ENCODE measurements at places on chromosomes 7 and 10.

DNA sequence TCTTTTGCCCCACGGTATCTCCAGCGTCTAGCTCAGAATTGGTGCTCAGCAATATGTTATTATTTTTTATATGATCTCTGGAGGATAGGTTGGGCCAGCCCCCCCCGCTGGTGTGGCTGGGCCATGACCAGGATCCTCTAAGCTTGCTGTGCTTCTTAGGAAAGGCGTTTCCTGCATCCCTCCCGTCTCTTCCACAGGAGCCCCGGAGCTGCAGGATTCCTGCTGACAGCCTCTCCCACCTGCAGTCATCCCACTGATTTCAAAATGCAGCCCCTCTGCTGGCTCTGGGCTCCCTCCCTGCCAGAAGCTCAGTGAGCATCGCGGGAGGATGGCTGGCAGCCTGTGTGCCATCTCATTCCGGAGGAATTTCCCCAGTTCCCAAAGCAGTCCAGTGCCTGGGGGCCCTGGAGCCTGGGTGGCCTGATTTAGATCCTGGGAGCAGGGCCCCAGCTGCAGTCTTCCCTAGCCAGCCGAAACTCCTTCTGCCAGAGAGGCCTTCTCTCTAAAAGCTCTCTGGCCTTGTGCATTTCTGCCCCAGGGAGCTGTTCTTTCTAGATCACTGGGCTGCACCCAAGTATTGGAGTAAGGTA is 21.8 kb upstream of the GOLGA7B start:
- DNase-seq = no peak

GRCh38 chr10:1475098-1475591 is 262.2 kb downstream of the ADARB2 start:
- DNase-seq = no peak

GRCh38 chr7:38016567-38016966 is 96.1 kb downstream of the EPDR1 start:
- DNase-seq = no peak

DNA sequence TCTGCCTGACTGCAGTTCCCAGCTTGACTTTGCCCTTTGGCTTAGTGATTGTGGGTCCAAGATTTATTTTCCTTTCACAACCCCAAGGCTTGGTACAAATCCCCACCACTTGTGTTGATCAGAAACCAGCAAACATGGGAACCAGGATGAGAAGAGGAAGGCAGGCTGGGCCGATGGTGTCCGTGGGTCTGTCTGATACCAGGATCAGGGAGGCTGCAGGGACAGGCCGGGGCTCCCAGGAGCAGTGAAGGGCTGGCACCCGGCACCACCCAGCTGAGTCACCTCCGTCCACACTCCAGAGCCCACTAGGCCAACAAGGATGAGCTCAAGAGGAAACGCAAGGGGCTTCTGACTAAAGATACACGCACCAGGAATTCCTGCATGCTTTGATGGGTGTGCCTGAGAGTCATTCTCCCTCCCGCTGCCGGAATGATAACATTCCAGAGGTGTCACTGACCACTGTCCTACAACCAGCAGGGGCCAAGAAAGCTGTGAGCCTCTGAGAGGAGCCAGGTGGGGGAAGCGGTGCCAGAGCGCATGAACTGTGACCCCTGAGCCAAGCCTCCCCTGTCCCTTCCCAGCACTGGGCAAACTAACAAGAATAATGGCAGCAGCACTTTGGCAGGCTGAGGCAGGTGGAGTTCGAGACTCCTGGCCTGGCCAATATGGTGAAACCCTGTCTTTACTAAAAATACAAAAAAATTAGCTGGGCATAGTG is 29.2 kb upstream of the PROSER2 start:
- no peak for DNase-seq

DNA sequence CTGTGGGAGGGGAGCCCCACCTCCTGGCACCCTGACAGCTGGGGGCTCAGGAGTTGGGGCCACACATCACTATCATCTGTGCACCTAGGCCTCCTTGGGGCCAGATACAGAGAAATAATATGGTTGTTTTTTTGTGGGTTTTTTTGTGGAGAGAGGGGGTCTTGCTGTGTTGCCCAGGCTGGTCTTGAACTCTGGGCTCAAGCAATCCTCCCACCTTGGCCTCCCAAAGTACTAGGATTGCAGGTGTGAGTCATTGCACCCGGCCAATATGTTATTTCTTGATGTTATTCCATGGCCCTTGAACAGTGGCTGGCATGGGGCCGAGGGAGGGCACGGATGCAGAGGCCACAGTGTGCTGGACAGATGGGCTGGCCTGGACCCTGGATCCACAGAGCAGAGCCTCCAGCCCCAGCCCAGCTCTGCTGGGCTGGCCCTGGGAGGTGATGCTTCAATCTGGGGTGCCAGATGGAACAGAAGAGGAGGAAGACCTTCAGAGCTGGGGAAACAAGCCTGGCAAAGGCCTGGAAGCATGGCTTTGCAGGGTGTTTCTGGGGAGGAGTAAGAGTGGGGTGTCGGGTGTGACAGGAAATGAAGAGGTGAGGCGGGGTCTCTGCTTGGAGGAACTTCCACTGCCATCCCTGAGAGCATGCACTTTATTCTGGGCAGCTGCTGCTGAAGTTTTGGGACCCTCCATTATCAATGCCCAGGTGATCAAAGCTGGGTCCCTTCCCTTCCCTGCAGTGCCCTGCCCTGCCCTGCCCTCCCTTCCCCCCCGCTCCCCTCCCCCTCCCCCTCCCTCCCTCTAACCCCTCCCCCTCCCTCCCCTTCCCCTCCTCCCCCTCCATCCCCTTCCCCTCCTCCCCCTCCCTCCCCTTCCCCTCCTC is 3.7 kb upstream of the FZD9 start:
- no peak for DNase-seq

GRCh38 chr7:149109969-149110368 is 16.2 kb downstream of the ZNF425 start:
- no peak for DNase-seq

DNA sequence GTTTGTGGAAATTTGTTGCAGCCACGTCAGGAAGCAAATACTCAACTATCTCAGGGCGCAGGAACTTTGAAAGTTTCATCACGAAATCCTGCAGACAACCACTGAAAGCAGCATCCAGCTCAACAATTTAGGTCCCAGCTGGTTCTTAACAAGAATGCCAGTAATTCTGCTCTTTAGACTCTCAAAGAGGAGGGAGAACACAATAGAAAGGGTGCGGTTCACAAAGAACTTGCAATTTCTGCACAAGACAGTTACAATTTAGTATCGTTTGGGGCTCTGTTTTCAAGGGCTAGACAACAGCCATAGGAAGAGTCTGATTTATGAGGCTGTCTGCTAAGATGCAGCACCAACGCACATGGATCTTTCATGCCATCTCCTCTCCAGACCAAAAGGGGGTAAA is 223.1 kb downstream of the FGFR2 start:
- no peak for DNase-seq

GRCh38 chr7:39958038-39958437 is 8.0 kb downstream of the CDK13 start:
- no peak for DNase-seq

DNA sequence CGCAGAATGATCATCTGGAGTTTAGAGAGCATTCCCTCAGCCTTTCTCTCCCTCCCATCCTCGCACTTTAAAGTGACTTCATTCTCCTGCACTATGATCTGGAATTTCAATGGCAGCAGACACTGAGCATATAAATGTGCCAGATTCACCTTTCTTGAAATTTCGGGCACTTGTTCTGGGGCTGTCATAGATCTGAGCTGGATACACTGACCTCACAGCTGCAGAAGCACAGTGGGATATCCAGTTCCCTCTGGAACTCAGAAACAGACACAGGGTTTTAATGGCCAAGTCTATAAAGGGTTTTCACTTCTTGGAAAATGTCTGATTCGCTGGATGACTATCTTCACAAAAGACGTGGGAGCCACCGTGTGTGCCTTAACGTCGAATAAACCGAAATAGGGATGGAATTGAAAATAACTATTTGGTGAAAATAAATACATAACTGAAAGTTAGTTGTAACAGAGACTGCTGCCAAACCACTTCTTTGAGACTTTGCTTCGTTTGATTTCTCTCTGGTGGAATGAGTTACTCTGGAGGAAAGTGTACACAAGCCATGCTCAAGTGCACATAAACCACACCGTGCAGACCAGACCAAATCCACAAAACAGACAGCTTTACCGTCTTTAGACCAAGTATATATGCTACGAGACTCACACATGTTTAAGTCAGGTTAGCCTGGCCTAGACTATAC is 126.1 kb downstream of the SVIL start:
- no peak for DNase-seq

DNA sequence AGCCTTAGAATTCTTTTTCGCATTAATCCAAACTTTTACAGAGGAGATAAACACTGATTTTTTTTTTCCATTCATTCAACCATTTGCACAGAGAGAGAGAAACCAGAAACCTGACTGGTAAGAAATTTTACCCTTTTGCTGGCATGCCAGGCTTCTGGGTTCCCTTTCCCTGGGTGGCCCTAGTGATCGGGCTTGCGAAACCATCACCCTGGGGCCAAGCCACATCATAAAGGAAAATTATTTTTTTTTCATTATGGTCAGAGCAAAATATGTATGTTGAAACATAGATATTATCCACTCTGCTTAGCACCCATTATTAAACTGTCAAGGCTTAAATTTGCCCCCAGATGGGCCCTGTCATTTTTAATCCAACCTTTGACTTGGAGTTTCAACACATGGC is 55.4 kb upstream of the INHBA start:
- no peak for DNase-seq

DNA sequence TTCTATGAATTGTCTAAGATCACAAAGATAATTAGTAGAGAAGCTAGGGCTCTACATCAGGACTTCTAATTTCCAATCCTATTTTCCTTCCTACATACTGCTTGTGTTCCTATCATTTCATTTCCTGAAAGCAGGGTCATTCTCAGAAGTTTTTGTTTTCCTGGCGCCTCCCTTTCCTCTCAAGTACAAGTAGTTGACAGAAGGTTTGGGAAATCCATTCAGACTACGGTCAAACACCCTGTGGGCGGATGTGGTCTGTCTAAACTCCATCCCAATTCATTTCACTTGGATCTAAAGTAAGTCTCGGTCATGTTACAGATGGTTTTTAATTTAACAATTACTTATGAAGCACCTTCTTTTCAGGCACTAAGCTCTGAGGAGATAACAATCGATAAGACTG is 221.4 kb downstream of the MTERF1 start:
- DNase-seq = no peak

GRCh38 chr10:125165584-125166573 is 5.5 kb upstream of the CTBP2 start:
- no peak for DNase-seq

- DNase-seq = no peak
Observed at GRCh38 chr7:129013048-129013724, 41.7 kb downstream of the TNPO3 start.

DNA sequence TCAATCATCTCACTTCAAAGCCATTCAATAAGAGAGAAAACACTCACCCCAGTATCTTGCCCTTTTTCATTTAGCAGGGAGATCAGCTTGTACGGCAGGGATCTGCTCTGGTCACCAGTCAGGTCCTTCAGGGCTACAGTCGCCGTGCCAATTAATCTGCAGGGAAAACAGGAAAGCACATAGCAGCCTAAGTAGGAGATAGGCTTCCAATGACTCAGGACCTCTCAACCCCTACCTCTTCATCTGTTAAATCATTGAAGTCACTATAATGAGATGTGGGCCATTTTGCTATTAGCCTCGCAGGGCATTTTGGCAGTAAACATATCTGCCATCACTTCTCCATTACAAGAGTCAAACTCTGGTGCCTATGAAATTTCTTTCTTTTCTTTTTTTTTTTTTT is 50.8 kb downstream of the MYOF start:
- DNase-seq = no peak

- DNase-seq = no peak
Observed at GRCh38 chr7:123423622-123424021, 110.8 kb downstream of the IQUB start.

DNA sequence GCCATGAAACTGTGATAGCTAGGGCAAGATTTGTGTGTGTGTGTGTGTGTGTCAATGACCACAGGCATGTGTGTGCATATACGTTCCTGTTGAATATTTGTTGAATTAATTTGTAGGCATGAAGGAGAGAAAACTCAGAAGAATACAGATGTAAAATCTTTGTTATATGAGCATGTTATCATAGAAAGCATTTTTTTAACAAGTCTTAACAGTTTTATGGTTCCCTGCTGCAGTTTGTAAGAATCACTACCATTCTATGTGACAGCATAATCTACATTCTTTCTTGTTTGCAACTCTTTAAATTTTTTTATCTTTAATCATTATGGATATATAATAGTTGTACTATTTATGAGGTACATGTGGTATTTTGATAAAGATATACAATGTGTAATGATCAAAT is 130.3 kb downstream of the CD36 start:
- DNase-seq = no peak

DNA sequence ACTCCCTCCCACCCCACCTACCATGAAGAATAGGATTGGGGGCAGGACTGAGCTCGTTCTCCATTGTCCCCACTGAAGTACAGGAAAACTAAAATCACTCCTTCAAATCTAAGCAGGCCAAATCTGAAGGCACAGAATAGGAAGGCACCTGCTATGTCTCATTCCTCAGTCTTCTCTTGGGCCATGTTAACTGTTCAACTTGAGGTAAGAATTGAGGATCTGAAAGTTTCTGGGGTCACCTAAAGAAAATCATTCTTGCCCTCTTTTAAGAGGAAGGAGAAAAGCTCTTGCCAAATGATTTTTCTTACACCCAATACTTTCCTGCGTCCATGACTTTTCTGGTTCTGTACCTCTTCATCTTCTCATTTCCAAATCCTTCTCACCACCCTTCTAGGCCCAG is 4.9 kb downstream of the CPN1 start:
- no peak for DNase-seq

GRCh38 chr7:159126311-159127260 is 18.1 kb downstream of the VIPR2 start:
- no peak for DNase-seq

GRCh38 chr10:77552252-77552651 is 85.4 kb downstream of the KCNMA1 start:
- peak; percentile 46 for DNase-seq

- no peak for DNase-seq
Observed at GRCh38 chr7:31043051-31043471, 9.0 kb upstream of the ADCYAP1R1 start.

DNA sequence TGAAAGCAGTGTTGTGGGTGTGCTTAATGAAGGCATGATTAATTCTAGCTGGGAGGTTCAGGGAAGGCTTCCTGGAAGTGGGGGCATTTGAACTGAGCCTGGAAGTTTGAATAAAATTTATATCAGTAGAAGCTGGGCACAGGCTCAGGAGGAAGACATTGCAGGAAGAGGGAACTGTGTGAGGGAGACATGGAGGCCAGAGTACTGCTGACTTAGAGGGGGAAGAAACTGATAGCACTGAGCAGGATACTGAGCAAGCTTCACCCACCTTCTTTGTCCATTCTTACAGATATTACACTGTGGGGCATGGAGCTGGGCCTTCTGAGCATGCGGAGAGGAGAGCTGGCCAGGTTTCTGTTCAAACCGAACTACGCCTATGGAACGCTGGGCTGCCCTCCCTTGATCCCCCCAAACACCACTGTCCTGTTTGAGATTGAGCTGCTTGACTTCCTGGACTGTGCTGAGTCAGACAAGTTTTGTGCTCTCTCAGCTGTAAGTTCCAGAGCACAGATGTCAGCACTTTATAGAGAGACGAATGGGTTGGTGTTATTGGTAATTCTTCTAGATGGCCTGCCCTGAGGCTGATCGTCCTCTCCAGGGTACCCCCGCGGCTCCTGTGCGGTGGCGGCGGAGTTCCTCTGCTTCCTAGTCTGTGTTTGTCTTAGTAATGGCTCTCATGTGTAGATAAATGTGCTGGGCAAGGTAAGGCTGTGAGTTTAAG is 2.1 kb downstream of the FKBP6 start:
- no peak for DNase-seq
